ENCODE measurements at places on chromosomes 12 and 14.

DNA sequence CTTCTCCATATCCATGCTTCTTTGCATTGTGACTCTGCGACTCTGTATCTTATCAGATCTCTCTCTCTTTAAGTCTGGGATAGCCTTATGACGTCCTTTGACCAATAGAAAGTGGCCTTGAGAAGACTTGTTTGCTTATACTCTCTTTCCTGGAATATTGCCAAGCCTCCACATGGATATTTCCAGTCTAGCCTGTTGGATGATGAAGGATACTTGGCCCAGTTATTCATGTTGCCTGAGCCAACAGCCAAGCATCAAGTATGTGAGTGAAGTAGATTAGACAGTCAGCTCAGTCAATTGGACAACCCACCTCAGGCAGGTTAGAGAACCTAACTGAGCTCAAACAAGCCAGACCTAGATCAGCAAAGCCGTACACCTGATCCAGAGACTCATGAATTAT is 864.2 kb upstream of the MGAT4C start:
- no peak for DNase-seq

DNA sequence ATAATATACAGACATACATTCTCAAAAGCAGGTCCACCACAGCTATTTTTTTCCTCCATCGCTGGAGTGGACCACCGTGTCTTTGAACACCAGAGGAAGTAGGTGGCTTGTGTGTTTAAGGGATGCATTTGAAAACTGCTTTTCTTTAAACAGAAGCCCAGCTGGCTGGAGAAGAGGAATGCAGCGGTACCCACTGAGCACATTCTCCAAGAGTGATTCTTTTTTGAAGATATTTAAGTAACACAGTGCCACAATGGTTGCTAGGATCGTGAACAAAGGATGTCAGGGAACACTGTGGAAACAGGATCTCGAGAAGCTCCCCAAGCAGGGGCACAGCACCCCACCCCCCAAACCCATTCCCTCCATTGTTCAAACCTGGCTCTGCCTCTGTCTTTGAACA is 286.6 kb upstream of the PWP1 start:
- no peak for DNase-seq

DNA sequence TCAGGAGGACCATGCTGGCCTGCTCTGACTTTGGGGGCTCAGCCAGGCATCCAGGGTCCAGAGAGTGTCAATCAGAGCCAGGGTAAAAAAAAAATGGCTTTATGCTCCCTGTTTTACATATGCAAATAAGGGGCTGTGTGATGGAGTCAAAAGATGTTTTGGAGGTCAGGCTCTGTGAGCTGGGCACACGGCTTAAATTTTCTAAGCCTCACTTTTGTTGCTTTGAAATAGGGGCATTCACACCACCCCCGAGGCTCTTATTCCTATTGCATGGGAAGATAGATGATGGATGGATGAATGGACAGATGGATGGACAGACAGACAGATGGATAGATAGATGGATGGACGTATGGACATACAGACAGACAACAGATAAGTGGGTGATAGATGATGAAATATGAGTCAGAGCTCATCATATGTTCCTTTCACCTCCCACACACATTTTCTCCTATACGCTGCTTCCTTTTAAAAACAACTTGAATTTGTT is 42.7 kb downstream of the RIN3 start:
- DNase-seq: no peak

DNA sequence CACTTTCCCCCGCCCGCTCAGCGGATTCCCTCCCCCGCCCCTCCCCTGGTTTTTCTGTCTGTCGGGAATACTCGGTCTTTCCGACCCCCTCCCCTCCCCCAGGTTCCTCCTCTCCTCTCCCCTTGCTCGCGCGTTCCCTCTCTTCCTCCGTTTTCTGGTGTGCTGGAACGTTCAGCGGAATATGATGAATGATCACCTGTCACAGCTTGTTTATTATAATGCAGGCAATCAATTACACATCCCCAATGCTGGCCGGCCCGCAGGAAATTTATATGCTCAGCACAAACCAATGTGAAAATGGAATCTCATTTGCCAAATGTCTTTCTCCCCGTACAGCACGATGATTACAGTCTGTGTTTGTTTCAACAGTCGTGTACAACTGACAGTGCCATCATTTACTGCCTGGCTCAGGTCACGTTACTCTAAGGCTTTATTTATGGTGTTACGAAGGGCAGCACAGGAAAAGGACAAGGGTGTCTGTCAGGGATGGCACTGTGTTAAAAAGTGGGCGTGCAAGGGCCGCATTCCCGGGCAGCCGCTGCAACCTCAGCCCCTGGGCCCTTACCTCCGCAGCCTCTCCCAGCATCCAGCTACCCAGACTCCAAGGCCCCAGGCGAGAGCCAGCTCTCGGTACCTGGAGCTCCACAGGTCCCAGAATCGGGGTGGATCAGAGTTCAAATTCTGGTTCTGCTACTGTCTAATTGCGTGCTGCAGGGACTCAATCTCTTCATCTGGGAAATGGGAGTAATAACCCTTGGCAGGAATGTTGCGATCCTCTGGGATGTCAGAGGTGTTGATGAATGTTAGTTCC is 24.7 kb upstream of the MAP1LC3B2 start:
- no peak for DNase-seq

DNA sequence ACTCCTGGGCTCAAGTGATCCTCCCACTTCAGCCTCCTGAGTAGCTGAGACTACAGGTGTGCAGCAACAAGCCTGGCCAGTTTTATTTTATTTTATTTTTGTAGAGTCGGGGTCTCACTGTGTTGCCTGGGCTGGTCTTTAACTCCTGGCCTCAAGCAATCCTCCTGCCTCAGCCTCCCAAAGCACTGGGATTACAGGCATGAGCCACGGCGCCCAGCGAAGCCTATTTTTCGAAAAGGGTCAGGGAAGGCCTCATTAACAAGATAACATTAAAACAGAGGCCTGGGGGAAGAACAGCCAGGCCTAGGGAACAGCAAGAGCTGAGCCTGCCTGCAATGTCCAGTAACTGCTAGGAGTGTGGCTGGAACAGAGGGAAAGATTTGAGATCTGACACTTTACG is 36.1 kb upstream of the VRK1 start:
- DNase-seq: no peak

DNA sequence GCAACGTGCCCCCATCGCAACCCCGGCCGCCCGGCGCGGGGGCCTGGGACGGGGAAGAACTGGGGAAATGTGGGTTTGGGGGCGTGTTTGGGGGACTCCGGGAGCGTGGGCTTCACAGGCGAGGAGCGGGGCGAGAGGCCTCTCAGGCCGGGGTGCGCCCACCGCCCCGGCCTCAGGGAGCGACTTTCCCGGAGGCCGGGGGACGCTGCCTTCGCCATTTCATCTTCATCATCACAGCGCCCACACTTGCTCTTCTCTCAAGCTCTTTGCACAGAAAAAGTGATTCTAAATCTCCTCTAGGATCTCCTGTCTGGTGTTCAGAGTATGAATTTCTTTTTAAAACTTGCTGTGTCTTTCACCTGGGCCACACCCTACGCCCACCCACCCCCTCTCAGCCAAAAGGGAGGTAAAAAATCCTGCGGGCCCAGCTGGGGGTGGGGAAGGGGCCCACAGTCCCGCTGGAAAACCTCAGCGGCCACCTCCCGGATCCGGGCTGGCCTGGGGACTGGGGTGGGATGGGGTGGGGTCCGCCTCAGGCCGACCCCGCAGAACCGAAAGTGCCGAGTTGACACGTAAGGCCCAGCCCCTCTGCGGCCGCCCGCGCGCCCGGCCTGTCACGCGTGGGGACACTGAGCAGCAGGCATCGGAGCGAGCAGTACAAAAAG is 7.4 kb downstream of the CDKN1B start:
- no peak for DNase-seq

DNA sequence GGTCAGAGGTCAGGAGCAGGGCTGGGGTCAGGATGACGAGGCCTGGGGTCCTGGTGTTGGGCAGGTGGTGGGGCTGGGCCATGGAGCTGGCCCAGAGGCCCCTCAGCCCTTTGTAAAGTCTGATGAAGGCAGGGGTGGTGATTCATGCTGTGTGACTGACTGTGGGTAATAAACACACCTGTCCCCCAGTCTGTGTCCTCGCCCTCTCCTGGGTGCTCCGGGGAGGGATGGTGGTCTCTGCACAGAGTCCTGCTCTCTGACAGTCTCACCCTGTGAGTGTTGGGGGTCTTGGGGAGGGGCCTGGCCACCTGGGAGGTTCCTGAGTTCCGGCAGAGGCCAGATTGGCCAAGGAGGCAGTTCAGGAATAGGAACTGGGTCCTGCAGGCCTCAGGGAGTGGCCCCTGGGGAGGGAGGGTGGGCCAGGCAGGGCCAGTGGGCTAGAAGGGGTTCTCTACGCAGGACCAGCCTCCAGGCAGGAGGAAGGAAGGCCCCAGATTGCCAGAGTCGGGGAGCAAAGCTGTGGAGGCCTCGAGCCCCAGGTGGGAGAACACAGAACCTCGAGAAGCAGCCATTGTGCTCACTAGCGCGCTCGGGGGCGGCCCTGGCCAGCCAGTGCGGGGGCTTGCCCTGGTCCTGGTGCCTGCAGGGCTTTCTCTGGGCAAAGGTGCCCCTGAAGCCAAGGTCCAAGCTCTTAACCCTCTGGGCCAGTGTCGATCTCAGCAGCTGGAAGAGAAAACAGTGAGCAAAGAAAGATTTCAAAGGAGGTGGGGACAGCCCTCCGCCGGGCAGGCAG is 14.4 kb downstream of the ACADS start:
- no peak for DNase-seq

- DNase-seq: no peak
Observed at GRCh38 chr12:15851919-15852318, 30.3 kb upstream of the STRAP start.

DNA sequence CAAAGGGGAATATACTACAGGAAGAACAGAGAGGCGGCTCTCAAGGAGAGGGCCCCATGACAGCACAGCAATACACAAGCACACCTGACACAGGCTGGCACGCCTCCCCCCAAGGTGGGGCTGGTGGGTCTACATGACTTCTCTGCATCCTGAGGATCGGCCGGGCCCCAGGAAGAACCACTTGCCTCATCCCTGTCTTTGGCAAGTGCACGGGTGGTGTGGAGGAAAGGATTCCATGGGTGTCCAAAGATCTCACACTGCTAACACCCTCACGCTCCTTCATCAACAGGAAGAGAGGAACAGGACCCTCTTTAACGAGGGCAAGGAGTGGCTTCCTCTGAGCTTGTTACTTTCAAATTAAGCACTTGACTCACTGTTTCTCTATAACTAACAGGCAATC is 7.3 kb downstream of the VAMP1 start:
- DNase-seq: no peak

DNA sequence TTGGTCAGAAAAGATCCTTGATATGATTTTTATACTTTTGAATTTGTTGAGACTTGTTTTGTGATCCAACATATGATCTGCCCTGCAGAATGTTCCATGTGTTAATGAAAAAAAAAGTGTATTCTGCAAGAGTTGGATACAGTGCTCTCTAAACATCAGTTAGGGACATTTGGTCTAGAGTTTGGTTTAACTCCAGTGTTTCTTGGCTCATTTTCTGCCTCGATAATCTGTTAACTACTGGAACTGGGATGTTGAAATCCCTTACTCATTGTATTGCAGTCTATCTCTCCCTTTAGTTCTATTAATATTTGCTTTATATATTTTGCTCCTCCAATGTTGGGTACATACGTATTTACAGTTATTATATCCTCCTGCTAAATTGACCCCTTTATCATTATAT is 18.3 kb upstream of the TXNRD1 start:
- DNase-seq: no peak

- DNase-seq: peak; percentile 48
Observed at GRCh38 chr12:71556875-71557274, 106.8 kb downstream of the ZFC3H1 start.

GRCh38 chr14:87443787-87444186 is 549.2 kb downstream of the GALC start:
- no peak for DNase-seq

All from RWPE2 (cell line).